OCI-LY7 (cell line): ENCODE measurements at places on chromosomes 2 and 18. TPM values are rescaled to one million over a fixed set of nuclear protein-coding genes. Genes with fewer than 3 reads are reported as not detected.

GRCh38 chr2:191631754-191632153 lies 46.2 kb upstream of the NABP1 start:
- no peak for DNase-seq

DNA sequence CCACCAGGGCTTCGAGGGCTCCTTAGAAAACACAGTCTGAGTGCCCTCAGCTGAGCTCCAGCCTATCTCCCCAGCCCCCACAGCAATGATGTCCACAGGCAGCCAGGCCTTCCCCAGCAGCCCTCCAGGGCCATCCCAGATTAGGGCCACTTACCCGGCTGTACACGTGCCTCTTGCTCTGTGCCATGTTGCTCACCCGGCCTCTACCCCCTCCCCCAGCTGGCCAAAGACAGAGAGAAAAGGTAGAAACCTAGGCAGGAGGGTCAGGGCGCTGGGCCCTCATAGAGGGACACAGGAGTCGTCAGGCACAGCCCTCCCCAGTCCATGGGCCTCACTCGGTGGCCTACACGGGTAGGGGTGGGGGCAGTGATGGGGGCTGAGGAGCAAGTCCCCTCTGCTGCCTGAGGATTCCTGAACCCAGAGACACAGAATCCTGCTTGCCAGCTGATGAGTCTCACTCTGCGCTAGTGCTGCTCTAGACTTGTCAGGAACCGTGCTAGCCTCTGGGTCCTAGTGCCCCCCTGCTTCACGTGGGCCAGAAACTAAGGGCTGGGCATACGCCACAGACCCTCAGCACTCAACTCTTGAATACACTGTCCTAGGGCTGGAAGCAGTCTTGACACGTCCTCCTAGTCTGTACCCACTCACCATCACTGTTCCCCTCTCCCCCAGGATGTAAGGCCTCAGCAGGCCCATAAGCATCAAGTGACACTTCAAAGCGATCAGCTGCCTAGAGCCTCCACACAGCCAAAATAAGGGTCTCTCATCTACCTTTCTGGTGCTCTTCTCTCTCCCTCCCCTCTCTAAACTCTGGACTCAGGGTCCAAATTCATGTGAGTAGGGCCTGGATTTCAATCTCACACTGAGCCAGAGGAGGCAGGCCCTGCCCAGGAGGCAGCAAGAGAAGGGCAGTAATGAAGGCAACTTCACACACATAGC lies at the start of gene DCTN1:
TSS of gene DCTN1 (minus strand) at position 461 of the 939 bp plus-strand sequence. CDS start at position 187, 274 bp downstream.
- DNase-seq: peak; percentile 34

The MC2R gene
- total RNA-seq: not detected in 2 replicates

The CRYGC gene
- not detected in 2 replicates for total RNA-seq

The WDR43 gene
- total RNA-seq: 94.0 and 111 TPM in 2 replicates

GRCh38 chr2:102615620-102616436 lies 3.5 kb upstream of the SLC9A2 start:
- DNase-seq: peak; percentile 53

The KCTD18 gene
- total RNA-seq: 16.2 and 20.0 TPM in 2 replicates

DNA sequence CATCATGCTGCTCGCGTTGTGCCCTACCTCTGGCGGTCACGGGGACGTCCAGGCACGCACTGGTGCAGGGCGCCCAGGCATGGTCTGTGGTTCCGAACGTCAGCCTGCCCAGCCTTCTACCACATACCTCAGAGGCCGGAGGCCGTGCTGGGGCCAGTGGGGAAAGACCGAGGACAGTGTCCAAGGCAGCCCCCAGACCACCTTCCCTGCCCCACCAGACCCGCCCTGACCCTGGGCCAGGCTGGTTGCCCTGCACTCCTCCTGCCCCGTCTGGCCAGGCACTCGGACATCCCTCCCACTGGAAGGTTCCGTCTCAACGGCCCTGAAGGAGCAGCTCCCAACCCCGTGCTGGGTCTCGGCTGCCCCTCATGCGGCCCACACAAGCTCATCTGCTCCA lies 32.8 kb downstream of the SLC66A2 start:
- no peak for DNase-seq

DNA sequence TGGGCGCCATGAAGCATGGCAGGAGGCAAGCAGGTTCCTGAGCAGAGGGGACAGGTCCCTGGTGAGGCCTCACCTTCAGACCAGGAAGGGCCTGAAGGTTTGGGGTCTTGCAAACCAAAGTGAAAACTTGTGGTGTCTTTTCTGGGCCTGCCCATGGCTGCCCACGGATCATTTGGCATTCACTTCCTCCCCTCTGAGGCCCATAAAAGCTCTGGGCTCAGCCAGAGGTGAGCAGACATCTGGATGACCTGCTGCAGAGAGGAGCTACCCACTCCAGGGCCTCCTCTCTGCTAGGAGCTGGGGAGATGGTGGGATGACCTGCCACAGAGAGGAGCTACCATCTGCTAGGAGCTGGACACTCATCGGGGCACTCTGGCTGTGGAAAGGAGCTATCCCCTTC lies 112.9 kb upstream of the TMEM18 start:
- no peak for DNase-seq

The HRH4 gene
- total RNA-seq: not detected in 2 replicates

DNA sequence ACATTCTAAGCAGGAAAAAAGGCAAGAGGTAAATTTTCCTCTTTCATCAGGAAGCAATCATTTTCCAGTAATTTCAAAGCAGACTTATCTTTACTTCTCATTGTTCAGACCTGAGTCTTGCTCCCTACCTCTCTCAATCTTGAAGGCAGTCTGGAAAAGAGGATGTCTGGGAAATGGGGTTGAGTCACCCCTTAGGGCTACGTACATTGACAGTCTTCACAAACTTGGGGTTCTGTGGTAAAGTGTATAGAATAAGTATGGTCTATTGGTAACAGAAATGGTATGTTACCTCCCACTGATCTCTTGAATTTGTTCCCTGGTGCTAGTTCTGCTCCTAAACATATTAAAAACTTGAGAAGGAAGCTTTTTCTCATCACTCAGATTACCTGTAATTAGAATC lies 361.3 kb downstream of the SS18 start:
- DNase-seq: no peak

DNA sequence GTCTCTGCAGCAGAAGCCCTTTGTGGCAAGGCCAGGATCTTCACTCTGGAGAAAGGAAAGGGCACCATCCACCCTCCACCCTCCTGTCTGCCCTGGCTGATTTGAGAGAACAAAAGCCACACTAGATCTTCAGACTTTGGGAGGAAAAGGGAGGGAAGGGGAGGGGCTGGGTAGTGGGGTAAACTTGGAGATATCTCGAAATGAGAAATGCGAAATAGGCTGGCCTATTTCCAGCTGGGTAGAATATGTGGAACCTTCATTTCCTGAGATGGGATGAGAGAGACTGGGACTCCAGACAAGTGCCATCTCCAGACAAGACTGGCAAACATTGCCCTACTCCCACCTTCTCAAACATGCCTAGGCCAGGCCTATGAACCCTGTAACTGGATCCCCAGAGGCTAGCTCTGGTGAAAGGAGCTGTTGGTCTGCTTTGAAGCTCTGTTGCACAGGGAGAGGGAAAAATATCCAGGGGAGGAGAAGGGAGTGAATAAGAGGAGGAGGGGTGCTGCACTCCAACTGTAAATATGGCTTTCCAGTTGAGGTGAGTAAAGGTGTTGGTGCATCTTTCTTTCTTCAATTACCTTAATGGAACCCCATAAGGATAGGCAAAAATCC lies 1.7 kb downstream of the HOXD12 start:
- no peak for DNase-seq

- DNase-seq: no peak
These were observed 341.6 kb upstream of the CDH7 start for GRCh38 chr18:65409261-65409660.

DNA sequence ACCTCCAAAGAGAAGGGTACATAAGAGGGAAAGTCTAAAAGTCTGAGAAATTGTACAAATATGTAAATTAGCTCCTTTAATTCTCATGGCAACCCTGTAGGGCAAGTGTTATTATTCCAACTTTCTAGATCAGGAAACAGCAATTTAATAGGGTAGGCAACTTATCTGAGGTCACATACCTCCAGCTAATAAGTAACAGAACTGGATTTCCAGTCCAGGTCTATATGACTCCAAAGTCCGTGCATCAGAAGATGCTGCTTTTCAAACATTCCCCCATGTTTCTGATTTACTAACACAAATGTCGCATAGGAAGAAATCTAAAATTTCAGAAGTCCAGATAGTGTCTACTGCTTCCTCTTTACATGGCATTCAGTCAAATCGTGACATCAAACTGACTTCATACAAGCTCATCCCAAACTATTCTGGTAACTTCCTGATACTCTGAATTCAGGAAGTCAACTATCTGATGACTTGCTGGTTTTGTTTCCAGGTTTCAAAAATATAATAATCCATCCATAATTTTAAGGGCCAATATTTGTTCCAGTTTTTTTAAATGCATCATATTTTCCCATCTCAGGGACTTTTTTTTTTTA lies 419.3 kb upstream of the ACVR2A start:
- no peak for DNase-seq

DNA sequence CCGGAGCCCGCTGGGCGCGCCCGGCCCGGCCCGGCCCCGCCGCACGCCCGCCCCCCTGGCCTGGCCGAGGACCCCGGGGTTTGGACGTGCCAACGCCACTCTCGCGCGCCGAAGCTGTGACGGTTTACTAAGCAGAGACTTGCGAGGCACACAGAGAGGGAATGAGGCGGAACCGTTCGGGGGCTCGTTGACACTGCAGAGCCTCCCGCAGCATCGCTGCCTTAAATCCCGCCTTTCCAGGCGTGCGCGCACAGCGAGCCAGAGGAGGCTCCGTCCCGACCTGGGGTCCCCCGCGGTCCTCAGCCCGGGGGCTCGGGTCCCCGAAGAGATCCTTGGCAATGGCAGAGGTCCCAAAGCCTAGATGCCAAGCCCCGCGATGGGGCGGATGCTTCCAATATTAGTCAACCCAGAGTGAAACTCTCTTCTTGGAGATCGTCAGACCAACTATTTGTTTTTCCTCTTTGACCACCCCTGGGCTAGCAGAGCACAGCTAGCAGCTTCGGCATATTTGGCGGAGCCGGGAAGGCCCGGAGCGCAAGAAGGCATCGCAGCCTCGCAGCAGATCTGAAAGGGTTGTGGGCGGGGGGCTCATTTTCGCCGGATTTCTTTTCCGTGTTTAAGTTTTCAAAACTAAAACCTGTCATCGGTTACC lies at the start of gene ZNF385B:
TSS of gene ZNF385B (minus strand) at position 197 of the 652 bp plus-strand sequence.
- peak; percentile 83 for DNase-seq

DNA sequence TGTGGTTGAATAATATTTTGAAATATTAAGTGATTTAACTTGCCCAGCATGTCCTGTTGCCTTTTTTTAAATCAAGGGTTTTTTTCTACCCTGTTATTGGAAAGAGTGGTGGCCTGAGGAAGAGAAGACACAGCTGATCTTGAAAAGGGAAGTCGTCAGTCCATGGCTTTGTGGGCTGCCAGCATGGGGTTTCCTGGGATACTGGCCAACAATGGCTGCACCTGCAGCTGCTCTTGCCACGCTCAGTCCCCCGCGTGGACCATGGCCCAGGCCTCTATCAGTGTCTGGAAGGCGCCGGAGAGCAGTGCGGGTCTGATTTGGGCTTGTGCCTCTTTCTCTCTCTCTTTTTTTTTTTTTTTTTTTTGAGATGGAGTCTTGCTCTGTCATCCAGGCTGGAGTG lies 99.3 kb downstream of the ASB1 start:
- no peak for DNase-seq

DNA sequence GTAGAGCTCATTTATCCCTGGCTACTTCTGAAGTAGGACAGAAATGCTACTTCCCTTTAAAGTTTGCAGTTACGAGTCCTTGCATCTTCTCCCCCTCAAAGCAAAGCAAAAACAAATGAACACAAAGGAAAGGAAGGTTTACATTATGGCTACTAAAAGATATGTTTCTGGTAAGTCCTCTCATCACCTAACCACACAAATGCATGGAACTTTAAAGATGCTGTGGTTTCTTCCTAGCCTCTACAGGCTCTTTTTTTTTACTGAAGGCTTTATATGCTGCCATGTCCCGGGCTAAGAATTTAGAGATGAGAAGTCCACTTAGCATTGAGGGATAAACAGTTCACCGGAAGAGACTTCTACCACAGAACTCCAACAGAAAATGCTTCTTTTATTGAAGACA lies 291.2 kb downstream of the SS18 start:
- DNase-seq: no peak

DNA sequence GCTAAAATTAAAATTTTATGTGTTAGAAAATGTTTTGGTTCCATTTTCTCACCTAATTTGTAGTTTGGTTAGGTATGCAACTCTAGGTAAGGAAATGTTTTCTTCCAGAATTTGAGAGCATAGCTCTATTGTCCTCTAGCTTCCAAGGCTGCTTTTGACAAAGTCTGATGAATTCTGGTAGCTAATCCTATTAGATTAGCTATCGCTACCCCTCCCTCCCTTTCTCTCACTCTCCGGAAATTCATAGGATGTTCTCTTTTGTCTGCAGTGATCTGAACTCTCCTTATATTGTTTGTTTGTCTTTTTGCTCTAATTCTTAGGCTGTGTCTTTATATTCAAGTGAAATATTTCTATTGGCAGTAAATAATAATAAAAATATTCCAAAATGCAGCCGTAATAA lies 382.9 kb downstream of the DCC start:
- no peak for DNase-seq

GRCh38 chr2:106719222-106719621 lies 166.7 kb downstream of the ST6GAL2 start:
- DNase-seq: no peak

- no peak for DNase-seq
These were observed 418.8 kb upstream of the SPHKAP start for GRCh38 chr2:228600265-228600664.

- DNase-seq: no peak
These were observed 173.3 kb downstream of the ALPK2 start for GRCh38 chr18:58455314-58456188.

The ACMSD gene
- total RNA-seq: not detected in 2 replicates

DNA sequence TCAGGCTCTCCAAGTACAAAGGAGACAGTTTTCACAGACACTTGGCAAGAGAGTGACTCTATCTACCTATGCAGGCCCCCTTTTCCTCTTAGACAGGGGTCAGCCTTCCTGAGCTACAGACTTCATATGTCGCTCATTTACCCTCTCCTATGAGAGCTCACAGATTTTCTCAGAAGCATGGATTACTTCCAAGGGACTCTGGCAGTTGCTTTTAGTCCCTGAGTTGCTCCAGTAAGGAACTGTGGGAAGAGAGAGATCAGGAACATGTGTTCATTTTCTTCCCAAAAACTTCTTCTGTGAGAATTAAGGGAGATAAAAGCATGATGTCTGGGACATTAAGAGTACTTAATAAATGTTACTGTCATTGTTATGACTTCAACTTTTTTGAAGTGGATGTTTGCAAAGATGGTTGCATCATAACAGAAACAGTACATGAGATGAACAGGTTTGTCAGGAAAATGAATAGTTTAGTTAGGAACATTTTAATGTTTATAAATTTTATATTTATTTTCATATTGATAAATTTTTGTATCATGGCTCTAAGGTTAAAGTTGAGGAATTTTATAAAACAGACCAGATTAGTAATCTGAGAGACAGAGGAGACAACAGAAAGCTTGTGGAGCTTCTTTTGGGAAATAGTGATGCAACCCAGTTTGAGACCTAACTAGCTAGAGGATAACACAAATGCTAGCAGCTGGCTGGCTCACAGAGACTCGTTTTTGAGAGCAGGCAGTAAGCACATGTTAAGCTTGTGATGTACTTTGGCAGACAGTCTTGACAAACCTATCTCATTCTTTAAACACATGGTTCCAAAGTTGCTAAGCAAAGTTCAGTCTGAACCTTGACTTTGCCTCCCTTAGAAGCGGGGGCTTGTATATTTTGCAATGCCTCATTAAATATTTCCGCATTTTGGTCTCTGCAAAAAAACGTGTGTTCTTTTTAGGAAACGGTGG lies 21.7 kb upstream of the UGP2 start:
- peak; percentile 66 for DNase-seq

GRCh38 chr18:13214609-13215008 lies 4.0 kb upstream of the LDLRAD4 start:
- DNase-seq: no peak
